ENCODE measurements at places on chromosomes 2 and 18.

DNA sequence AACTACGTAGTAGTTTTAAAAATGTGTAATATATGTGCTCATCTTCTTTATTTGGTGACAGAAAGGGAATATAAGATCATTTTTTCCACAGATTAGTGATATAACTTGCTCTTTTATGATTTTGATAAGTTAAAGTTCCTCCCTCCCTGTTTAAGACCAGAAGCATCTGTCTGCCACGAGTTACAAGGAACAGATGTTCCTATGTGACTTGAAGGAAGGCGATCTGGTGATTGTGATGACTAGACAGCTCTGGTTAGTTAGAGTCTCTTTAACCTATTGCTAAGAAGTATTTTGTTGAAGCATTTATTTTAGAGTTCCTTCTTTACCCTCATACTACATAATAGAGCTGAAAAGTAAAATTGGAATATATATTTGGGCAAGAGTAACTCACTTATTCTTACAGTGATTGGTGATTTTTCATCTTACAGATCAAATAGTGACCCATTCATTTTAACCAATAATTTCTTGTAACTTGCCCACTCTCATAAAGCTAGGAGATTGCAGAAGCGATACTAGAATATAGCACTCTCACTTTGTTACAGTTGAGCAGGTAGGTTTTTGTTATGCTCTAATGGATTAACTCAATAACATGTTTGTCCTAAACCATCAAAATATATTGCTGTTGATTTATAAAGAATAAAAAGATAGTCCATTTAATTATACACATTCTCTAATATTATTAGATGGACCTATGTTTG, 218.7 kb downstream of the SLC4A10 start:
- DNase-seq: peak; percentile 1

- no peak for DNase-seq
Measured at GRCh38 chr2:142463047-142463446, 332.2 kb upstream of the LRP1B start.

- no peak for DNase-seq
Measured at GRCh38 chr2:209456489-209456888, 32.6 kb downstream of the MAP2 start.

DNA sequence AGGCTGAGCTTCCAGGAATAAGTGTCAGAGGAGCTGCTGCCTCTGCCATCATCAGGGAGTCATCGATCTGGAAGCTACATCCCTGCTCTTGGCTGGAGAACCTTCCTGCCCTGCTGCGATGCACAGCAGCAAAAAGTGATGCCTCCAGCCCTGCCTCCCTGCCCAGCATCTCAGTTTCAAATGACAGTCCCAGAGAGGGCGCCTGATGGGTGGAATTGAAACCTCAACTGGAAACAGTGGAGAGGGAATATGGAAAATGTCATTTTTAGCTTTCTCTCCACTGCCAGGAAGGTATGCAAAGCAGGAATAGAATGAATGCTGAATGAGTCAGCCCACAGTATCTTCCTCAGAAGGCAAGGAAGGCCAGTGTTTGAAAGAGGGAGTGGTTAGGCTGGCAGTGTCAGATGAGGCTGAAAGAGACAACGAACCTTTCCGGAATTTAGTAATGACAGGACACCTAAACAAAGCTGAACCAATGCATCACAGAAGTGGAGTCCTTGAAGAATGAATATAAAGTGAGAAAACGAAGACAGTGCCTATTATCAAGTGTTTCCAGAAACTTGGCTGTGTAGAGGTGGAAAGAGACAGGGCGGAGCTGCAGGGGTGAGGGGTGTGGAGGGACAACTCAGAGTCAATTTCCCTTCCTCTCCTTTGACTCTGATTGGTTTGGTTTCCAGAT, 153.9 kb upstream of the NDUFV2 start:
- DNase-seq: peak; percentile 75

DNA sequence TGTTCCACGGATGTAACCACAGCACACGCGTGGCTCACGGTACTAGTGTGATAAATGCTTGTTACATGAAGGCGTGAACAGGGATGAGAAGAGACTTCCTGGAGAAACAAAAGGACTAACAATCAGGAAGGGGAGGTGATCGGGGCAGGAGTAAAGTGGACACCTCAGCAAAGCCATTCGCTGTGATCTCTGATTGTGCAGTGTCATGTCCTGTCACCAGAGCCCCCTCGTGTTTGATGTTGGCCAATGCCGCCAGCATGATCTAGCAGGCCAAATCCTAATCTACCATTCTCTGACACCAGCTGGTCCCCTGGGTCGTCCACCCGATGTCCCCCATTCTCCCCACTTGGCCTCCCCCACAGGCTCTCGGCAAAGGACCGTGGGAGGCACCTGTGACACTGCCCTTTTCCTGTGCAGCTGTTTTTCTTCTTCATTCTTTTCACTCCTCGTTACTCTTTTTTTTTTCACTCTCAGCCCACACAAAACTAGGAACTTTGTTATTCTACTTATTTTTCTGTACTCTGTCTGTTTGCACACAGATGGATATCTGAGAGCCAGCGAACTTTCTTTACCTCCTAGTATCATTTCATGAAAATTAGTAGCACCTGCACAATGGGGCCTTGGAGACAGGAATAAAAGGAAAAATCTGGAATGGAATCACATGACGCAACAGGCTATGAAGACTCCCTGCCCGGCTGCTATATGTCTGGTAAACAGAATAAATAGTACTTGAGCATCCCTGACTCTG, 146.8 kb downstream of the TGIF1 start:
- peak; percentile 68 for DNase-seq

DNA sequence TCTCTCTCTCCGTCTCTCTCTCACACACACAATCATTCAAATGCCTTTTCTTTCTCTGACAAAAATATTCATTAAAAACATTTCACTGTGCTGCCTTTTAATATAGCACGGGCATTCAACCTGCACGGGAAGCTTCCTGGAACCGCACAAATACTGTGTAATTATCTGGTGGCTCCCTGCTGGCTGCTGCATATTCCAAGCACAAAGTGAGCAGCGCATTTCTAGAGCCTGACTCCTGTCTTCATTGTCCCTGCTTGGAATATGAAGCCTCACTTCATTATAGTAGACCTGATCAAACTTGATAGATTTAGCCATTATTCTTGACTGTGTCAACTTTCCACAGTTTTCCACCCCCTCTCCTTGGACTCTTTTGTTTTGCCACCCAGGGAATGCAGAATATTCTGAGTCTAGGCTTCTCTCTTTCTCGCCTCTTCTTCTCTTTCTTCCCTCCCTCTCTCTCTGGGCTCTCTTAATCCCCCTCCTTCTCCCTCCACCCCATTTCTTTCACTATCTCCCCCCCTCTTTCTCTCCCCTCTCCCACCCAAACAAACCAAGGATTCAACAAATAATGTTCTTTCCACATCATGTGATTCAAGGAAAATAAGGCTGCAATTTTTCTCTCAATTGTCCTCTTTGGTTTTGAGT, 672.1 kb upstream of the FANCL start:
- no peak for DNase-seq

DNA sequence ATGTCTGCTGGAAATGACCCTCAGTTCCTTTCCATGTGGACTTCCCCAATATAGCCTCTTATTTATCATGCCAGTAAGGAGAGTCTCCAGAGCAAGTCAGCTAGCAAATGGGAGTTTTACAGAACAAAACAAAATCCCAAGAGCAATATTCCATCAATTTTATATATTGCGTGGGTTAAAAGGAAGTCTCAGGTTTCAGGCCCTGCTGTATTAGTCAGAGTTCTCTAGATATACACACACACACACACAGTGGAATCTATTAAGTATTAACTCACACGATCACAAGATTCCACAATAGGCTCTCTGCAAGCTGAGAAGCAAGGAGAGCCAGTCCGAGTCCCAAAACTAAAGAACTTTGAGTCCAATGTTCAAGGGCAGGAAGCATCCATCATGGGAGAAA, 102.8 kb upstream of the MAP2 start:
- peak; percentile 6 for DNase-seq

DNA sequence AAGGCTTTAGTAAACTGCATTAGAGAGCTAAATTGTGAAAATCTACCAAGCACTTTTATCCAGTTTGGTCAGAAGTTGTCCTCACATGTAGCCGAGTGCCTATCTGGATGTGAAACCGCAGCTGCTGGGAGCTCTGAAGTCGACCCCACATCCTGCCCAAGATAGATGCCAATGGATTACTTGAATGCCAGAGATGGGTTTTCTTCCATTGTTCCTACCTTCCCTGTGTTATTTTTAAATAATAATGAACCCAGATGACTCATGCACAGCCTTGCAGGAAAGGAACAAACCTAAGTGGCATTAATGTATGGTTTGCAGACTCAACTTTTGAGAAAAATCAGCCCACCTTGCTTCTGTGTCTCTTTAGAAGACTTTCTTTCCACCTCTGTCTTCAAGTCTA, 408.5 kb downstream of the FBXO15 start:
- no peak for DNase-seq

DNA sequence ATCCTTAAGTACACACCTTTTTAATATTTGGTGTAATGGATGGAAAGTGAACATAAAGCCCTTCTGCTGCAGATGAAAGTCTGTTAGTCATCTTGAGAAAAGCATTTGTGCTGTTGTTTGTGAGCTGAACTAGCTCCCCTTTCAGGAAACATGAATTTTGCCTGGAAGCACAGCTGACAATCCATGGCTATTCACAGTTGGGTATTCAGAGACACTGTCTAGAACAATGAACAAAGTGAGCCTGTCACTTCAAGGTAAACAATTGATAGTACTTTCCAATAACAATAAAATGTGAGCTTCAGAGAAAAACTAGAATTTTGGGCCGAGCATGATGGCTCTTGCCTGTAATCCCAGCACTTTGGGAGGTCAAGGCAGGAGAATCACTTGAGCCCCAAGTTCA, 6.8 kb upstream of the EFHD1 start:
- DNase-seq: no peak

DNA sequence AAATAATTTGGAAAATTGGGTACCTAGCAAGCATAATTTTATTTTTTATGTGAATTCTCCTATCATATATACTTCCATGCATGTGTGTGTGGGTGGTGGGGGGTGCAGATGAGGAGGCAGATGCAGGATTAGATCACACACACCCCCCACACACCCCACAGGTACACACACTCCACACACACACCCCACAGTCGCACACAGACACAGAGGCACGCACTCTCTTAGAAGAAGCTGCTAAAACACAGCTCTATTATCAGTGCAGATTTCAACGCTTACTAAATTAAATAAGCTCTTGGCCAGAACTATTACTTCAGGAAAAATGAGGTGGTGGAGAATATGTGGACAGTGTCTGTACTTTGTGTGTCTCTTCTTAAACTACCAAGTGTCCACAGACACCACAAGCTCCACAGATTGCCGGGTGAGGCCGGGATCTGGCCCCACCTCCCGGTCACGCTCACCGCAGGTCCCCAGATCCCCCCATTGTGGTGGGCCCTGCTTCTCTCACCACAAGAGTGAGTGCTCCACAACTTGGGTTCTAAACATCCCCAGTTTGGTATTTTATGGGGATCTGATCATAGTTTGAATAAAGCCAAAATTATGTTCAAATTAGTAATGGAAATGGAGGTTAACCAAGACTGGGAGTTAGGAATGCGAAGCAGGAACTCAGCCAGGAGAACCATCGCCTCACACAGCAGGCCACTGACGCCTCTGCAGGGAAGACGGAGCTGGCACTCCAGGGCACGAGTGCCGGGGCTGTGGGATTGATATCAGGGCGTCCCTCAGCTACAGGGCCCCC, 102.1 kb downstream of the PXDN start:
- DNase-seq: no peak

DNA sequence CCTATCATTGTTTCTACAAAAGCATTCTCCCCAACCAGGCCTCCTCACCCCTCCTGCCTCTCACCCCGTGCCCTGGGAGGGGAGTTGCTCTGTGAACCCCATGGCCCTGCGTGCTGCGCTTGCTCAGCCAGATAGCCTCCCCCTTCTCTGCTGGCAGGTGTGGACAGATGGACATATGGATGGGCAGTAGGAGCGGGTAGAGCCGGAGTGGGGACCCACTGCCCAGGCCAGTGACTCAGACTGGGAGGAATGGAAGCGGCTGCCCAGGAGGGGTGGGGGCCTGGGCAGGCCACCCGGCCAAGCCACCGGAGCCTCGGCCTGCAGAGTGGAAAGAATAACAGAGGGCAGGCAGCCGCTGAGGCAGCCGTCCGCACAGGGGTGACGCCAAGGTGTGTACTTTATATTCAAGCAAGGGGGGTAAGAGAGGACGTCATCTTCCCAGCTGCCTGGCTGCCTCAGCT, 8.7 kb downstream of the CYP26B1 start:
- no peak for DNase-seq

DNA sequence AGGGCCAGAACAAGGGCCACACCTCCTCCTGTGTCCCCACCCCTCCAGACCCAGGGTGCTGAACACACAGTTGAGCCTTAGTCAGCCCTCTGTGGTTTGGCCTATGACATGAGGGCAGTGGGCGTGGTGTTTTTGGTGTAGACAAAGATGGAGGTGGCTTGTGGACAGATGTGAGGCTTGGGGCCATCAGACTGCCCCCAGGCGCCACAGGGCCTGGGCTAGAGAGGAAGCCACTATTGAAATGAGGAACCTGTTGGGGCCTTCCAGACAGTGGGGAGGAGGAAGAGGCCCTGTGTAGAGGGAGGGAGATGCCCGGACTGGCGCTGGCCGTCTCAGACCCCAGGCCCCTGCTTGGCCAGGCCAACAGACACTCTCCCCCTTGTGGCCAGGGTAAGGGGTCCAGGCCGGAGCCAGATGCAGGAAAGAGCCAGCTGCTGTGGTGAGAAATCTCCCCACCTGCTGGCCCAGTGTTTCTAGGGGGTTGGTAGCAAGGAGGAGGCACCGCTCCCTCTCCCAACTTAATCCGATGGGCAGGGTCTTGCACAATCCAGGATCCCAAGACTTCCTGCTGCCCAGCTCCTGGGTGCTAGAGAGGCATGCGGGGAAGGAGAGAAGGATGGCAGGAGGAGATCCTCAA, 53.8 kb downstream of the SMAD7 start:
- peak; percentile 74 for DNase-seq

- no peak for DNase-seq
Measured at GRCh38 chr2:219810895-219811294, 183.5 kb downstream of the SLC4A3 start.

DNA sequence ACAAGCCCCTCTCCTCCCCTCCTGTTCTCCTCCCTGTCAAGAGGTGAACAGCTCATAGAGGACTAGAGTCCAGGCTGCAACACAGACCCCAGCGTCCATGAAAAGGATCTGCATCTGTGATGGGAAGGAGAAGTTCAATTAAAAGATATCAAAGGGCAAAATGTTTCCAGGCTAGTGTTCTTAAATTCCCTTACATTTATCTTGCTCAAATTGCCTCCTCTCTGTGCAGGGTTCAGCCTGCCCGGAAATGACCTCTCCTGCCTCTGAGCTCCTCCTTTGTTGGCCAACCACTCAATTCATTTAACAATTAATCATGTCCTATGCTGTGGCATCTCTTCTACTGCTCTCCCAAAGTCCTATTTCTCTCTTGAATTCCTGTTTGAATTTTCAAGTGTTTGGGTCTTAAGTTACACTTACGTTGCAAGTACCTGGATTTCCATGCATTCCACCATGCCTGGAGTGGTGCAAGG, 105.3 kb downstream of the TSN start:
- no peak for DNase-seq
